ENCODE measurements at places on chromosomes 11 and 22.

- DNase-seq: no peak
Measured at GRCh38 chr11:118813551-118813950, 22.6 kb upstream of the DDX6 start.

- DNase-seq: no peak
Measured at GRCh38 chr11:58916637-58917036, 22.7 kb upstream of the GLYATL1 start.

- no peak for DNase-seq
Measured at GRCh38 chr22:46143491-46144147, 6.7 kb upstream of the PPARA start.

DNA sequence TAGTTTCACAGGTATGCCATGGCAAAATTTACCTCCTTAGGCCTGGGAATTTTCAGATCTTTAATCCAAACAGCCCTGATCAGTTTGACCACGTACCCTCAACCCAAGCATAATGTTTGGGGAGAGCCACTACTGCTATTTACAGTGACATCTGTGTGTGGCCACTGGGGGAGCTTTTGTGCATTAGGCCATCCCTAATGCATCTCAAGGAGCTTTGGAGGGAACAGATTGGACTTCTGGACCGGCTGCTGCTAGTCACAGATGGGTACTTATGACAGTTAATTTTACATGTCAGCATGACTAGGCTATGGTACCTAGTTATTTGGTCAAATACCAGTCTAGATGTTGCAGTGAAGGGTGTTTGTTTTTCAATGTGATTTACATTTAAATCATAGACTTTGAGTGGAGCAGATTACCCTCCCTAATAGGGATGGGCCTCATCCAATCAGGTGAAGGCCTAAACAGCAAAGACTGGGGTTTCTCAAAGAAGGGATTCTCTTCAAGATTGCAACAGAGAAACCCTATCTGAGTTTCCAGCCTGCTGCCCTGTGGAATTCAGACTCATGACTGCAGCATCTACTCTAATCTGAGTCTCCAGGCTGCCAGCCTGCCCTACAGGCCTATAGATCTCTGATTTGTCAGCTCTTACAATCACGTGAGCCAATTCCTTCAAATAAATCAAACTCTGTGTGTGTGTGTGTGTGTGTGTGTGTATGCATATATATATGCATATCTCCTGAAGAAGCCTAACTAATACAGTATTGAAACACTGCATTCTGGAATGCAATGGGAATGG, 38.0 kb upstream of the GALNT18 start:
- DNase-seq: no peak

DNA sequence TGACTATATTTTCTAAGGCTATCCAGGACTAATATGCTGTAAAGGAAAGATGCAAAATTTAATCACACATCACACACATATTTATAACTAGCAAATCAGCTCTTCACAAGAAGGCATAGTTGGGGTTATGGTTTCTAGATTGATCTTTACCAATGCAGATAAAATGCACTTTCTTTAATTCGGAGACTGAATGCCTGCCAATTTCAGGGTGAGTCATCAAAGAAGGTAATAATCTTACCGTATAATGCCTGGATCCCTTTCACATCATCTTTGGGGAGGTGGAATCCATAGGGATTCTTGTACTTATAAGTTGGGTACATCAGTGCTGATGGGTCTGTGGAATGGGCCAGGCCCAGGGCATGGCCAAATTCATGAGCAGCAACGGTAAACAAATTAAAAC, 16.4 kb downstream of the MMP20 start:
- no peak for DNase-seq

- DNase-seq: no peak
Measured at GRCh38 chr11:122486793-122487495, 168.6 kb upstream of the UBASH3B start.

All from T-helper 17 cell (primary cell).